ENCODE measurements at places on chromosomes 6 and 20.

- no peak for DNase-seq
These were observed 70.4 kb downstream of the BACH2 start for GRCh38 chr6:90226257-90226656.

DNA sequence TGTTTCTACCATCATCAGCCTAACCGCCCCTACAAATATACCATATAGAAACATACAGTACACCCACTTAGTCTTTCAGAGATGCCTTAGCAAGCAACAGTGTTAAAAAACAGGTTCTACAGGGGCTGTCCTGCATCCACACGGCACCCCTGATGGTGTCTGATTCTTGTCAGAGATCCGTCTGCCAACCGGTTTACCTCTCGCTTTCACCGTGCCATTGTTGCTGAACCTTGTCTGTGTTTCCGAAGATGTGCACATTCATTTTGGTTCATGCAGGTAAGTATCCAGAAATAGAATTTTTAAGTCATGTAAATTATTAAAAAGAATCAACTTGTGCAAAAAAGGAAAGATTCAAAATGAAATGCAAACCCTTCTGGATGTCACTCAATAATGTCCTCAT is 52.9 kb downstream of the EPHA7 start:
- no peak for DNase-seq

DNA sequence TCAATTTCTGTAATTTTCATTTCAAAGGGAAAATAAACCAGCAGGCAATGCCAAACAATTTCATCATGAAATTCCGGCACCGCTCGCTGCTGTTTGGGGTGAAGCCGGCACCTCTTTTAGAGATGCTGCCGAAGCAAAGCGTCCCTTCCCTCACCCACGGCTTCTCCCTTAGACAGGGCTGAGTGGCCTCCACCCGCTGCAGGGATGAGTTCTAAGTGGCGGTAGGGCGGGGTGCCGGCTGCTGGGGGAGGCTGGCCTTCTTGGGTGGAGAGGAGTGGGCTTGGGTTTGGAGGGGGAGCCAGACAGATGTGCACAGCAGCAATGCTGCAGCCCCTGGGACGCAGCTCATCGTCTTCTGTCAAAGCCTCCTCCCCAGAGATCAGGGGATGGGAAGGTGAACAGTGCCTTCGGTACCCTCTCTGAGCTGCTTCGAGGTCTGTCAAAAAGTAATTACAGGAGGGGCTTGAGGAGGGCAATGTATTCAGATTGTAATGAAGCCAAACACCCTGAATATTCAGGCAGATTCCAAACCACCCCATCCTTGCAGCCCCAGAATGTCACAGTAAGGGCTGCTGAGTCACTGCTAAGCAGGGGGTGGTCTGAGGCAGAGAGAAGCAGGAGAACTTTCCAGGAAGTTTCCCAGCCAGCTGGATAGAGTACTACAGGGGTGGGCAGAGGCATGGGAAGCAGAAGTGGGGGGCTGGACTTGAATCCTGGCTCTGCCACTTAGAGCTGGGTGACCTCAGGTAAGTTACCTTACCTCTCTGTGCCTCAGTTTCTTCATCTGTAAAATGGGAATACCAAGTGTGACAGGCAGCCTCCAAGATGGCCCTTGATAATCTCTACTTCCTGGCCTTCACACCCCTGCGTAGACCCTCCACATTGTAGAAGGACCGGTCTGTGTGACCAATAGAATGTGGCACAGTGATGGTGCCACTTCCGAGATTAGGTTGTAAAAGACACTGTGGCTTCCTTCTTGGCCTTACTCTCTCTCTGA is 96.6 kb downstream of the SULF2 start:
- no peak for DNase-seq

DNA sequence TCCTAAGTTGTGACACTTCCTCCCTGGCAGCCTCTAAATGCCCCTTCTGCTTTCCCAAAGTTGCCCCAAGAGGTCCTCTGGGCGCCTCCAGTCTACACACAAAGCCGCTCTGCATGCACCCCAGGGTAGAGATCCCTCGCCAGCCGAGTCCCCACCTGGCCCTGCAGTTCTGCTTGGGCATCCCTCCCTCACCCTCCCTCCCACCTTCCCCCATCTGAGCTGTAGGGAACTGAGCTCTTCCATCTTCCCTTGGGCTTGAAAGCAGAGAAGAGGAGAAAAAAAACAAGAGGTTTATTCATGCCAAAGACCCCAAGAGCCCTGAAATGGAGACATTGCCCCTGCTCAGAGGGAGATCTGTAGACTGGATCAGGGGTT is 5.7 kb upstream of the FGD2 start:
- no peak for DNase-seq

- DNase-seq, result no peak
These were observed 98.7 kb downstream of the ZMYND8 start for GRCh38 chr20:47257771-47258170.

- DNase-seq, result no peak
These were observed 898.2 kb upstream of the MAP3K7 start for GRCh38 chr6:91485047-91485446.

DNA sequence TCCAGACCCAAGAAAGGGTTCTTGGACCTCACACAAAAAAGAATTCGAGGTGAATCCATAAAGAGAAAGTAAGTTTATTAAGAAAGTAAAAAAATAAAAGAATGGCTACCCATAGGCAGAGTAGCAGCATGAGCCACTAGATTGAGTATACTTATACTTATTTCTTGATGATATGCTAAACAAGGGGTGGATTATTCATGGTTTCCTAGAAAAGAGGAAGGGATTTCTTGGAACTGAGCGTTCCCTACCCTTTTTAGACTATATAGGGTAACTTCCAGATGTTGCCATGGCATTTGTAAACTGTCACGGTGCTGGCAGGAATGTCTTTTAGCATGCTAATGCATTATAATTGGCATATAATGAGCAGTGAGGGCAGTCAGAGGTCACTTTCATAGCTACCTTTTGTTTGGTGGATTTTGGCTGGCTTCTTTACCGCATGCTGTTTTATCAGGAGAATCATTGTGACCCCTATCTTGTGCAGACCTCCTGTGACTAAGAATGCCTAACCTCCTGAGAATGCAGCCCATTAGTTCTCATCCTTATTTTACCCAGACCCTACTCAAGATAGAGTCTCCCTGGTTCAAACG is 44.3 kb downstream of the TENT5A start:
- DNase-seq, result no peak

DNA sequence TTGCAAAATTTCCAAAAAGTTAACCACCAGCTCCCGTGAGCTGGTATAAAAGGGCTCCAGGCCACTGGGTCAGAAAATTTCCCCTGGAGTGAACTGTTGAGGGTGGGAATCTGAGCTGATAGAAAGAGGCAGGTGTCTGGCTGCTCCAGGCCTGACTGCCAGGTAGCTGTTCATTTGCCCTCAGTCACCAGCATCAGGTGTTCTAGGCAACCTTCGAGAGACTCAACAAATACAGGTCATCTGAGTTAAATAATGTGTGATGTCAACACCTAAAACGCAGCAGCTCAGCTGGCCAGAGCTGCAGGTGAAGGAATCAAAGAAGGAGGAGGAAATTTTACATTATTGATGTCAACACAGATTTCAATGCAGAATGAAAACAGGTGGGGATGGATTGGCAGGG is 46.7 kb downstream of the KCNK5 start:
- no peak for DNase-seq
